ENCODE measurements at places on chromosomes 7 and 10. TPM values are rescaled to one million over a fixed set of nuclear protein-coding genes. Genes with fewer than 3 reads are reported as not detected.

DNA sequence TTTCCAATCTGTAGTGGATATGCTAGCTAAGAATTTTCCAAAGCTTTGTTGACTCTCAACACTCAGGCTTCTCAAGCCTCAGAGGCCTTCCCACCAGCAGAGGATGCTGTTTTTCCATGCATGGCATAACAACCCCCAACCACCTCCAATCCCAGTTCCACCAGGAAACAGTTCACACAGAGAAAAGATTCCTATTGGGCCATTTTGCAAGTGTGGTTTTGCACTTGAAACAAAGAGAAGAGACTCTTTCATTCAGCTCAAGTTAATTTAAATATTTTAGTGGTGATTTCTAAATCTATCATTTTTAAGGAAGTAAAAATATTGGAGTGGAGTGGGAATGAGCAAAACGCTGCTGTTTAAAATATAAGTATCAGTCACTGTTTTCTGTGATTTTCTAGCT, 105.6 kb upstream of the COL1A2 start:
- DNase-seq: peak; percentile 27

- no peak for DNase-seq
Observed at GRCh38 chr7:47453093-47454061, 128.5 kb downstream of the TNS3 start.

- no peak for DNase-seq
Observed at GRCh38 chr7:135965602-135966001, 11.6 kb downstream of the MTPN start.

DNA sequence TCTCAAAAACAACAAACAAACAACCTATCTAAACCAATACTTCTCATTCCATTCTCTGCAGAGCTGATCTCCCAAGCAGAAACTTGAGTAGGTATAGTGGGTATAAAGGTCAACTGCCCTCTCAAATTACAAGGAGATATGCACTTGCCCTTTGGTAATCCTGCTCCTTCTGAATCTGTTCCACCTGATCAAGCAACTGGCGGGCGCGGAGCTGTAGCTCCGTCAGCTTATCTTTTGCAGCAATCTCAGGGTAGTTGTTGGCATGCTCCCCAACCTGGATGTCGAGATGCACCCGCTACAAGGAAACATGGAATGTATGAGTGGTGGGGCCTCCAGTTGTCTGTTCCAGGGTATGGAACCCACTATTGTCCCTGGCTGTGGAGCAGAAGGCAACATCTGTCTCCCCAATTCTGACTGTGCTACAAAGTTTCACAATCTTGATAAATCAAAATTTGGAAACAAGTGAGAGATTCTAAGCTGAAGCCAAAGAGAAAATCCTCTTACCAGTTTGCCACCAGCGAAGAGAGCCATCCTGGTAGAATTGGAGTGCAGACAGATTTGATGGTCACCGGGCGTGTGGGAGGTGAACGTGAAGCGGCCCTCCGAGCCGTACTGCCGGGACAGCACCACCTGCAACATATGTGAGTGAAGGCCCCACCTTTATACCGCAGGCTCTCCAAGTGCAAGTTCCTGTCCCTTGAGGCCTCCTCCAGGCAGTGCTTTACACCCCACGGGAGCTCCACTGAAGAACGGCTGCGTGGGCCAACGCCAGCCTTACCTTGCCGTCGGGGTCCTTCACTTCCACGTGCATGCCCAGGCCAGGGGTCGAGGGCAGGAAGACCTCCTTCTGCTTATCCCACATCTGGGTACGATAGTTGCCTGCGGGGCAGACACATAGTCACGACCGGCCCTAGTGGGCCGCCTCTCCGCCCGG, 819 bp downstream of the TMED4 start:
- no peak for DNase-seq

DIP2C gene
- total RNA-seq: 1.9 TPM

GRCh38 chr10:110535958-110536891, 31.3 kb upstream of the SMC3 start:
- DNase-seq: peak; percentile 79

GRCh38 chr7:139417478-139417877, 57.8 kb downstream of the LUC7L2 start:
- no peak for DNase-seq

- DNase-seq: peak; percentile 73
Observed at GRCh38 chr7:39733881-39734632, 110.7 kb downstream of the RALA start.

Data from B cell (primary cell).